KBM-7 (cell line): ENCODE measurements at places on chromosomes 4 and X.
A peak's percentile ranks its signal among the peaks of the same experiment; 100 is the strongest.

- DNase-seq: peak; percentile 67
Observed at GRCh38 chr4:152454398-152455011, 81.4 kb downstream of the FBXW7 start.

DNA sequence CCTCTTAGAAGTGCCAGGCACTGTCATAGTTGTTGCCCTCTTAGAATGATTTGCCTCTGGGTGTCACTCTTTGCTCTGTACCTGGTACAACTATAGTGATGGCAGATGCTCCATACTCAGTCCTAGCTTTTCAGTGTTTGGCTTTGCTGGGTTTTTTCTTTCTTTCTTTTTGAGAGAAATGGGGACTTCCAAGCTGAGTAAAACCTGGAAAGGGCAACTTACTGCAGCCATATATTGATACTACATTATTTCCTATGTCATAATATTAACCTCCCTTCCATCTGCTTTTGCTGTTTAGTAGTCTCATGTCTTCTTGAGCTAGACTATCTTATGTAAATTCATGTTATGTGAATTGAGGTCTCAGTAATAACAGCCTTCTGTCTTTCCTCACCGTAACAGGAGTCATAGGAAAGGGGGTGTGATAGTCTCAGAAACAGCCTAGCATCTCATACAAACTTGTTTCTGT is 49.0 kb downstream of the NIPAL1 start:
- no peak for DNase-seq

- peak; percentile 5 for DNase-seq
Observed at GRCh38 chrX:31604629-31605221, 532.9 kb upstream of the FTHL17 start.

- DNase-seq: no peak
Observed at GRCh38 chr4:174996079-174996478, 77.9 kb downstream of the ADAM29 start.
